NCI-H1105 treated with DMSO at 0.1 percent for 48 hours (cell line): ENCODE measurements at places on chromosomes 3 and 15.

DNA sequence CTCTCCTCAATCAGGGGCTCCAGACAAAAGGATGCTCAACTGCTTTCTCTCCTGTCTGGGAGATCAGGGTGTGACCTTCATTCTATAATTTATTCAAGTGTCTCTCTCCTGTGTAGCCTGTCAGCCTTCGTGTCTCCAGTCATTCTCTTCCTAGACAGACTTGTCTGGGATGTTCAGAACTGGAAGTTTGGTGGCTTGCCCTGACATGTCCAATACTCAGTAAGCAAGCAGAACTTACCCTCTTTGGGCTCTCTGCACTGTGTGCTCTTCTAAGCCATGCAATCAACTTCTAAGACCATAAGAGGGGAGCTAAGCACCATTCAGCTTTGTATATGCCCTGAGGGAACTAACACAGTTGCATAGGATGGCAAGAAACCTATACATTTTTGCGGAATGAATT is 14.1 kb downstream of the ACKR2 start:
- DNase-seq, result peak; percentile 84

- DNase-seq, result no peak
Observed at GRCh38 chr15:99042892-99043291, 35.3 kb upstream of the PGPEP1L start.

- no peak for DNase-seq
Observed at GRCh38 chr3:162096874-162097273, 600.3 kb downstream of the OTOL1 start.

- no peak for DNase-seq
Observed at GRCh38 chr3:195768831-195769303, 42.9 kb downstream of the MUC4 start.

- no peak for DNase-seq
Observed at GRCh38 chr3:189677667-189678066, 46.5 kb downstream of the TP63 start.

DNA sequence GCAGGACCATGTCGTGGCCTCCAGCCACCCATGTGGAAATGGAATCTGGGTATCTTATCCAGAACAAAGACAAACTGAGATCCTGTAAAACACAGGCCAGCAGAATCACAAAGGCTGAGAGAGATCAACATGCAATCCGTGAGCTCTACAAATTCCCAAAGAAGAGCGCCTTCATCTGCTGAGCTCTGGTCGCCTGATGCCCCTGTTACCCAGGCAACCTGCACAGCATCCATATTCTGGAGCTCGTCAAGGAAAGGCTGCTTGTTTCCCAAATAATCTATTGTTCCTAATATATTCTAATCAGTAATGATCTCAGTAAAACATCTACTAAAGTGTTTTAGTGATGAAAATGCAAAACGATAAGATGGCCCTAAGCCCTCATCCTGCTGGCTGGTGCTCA is 133.6 kb downstream of the OCA2 start:
- DNase-seq, result no peak
